Ureter (tissue), 1 donor: ENCODE measurements at places on chromosomes 5 and 9. TPM values are rescaled to one million over a fixed set of nuclear protein-coding genes. Genes with fewer than 3 reads are reported as not detected.
A peak's percentile ranks its signal among the peaks of the same experiment; 100 is the strongest.

DNA sequence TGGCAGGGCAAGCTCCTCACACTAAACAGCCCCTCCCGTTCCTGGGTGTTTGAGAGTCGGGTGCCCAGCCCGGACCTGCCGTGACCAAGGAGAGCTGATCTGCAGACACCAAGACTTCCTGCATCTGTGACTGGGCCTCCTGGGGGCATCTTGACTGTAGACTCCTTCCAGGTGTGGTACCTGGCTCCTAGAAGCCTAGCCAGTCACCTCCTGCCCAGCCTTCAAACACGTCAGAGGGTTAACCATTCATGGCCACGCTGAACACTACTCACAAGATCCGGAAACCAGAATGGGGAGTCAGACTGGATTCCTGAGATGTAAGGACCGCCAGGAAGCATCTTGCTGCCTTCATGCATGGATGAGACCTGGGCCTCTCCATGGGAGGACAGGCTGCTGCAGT is 3.7 kb upstream of the LCN2 start:
- DNase-seq: peak; percentile 77

DNA sequence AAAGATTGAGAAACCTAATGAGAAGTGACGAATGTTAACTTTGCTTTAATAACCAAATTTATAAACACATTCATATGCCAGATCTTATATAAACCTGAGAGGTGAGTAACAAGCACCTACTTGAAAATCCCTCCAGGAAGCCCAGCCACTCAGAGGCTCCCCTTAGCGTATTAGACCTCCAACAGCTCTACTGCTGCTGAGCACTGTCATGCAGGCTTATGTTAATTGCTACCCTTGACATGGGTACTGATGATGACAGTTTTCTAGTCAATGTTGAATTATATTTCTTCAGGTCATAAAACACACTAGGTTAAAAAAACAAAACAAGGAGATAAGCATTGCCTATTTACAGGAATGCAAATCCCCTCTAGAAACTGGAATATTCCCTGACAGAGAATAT is 161.2 kb downstream of the MPDZ start:
- DNase-seq: no peak

GRCh38 chr5:136020001-136020382 is 8.8 kb upstream of the TGFBI start:
- no peak for DNase-seq

DNA sequence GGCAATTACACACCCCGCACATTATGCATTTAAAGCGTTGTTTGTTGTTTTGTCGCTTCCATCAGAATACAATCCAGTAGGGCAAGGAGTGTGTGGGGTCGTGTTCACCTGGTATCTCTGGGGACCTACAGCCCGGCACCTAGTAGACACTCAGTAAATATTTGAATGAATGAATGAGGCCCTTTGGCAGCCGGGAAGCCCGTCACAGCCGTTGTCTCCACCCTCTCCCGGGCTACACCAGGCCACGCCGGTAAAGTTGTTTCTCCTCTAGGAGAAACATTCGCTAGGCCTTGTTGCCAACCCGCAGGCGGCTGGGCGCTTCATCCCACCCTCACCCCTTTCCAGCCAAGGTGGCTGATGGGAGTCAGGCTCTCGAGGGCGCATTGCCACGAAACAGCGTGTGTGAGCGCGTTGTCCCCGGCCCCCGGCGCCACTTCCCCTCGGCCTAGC is 876 bp upstream of the JAK2 start:
- no peak for DNase-seq

GRCh38 chr9:77819657-77820056 is 171.5 kb upstream of the GNA14 start:
- DNase-seq: no peak

- DNase-seq: no peak
Observed at GRCh38 chr5:23675456-23675855, 168.0 kb downstream of the PRDM9 start.

GRCh38 chr9:1049641-1050040 is 516 bp upstream of the DMRT2 start:
- no peak for DNase-seq

DNA sequence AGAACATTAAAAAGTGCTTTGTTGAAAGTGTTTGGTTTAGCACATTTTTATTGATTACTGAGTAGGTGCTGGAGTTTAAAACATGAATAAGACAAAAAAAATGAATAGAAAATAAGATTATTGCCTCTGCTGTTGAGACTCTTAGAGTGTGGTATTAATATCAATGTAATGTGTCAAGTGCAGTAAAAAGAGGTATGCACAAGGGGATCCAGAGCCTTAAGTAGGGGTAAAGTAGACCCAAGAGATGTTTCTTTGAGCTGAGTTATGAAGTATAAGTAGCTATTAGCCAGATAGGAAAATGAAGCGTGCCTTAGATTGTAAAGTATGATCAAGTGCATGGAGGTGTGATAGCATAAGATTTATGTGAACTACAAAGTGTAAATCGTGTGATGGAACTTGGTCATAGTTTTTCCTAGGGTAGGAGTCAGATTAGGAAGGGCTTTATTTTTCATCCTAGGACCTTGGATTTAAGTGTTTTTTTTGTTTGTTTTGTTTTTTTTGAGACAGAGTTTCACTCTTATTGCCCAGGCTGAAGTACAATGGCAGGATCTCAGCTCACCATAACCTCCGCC is 45.2 kb downstream of the NSD1 start:
- DNase-seq: no peak

DNA sequence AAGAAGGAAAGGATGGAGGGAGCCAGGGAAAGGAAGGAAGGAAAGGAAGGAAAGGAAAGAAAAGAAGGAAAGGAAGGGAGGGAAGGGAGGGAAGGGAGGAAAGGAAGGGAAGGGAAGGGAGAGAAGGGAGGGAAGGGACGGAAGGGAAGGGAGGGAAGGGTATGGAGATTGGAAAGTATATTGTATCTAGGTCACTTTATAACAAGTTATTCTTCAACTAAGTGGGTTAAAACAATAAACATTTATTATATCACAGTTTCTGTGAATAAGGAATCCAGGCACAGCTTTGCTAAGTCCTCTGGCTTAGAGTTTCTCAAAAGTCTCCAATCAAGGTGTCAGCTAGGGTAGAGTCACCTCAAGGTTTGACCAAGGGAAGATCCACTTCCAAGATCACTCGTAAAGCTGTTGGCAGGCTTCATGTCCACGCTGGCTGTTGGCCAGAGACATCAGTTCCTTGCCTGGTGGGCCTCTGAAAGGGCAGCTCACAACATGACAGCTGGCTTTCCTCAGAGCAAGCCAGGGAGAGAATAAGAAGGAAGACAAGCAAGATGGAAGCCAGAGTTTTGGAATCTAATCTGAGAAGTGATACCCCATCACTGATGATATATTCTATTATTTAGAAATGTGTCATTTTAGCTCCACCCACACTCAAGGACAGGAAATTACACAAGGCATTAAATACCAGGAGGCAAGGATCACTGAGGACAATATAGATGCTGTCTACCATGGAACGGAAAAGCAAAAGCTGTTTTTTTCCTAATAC is 105.1 kb downstream of the DEPDC1B start:
- no peak for DNase-seq

DNA sequence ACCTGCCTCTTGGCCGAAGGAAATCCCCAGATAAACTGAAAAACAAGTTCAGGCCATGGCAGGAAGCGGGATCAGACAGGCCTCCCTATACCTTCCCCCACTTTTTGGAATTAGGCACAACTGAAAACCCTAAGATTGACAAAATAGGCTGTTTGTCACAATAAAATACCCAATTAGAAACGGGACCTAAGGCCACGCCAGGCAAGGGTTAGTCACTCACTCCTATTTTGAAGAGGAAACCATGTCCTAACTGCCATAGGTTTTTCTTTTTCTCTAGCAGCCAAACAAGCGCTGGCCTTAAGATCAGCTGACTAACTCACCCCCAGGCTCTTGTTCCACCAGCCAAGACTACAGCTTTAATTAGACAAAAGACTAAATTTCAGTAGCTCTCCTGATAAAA is 11.9 kb downstream of the FBP2 start:
- no peak for DNase-seq

GRCh38 chr9:122261469-122261881 is 3.2 kb downstream of the RBM18 start:
- DNase-seq: peak; percentile 80

- DNase-seq: no peak
Observed at GRCh38 chr5:2710910-2711309, 40.6 kb downstream of the IRX2 start.

- DNase-seq: no peak
Observed at GRCh38 chr9:107567462-107567861, 77.9 kb upstream of the KLF4 start.

The SYK gene
- 52.9 TPM for total RNA-seq

The THBS4 gene
- total RNA-seq: 2.8 TPM

The TRIM7 gene
- total RNA-seq: 3.0 TPM

The CCNG1 gene
- 159 TPM for total RNA-seq
